ENCODE measurements at places on chromosomes 6 and 20. TPM values are rescaled to one million over a fixed set of nuclear protein-coding genes. Genes with fewer than 3 reads are reported as not detected.

DNA sequence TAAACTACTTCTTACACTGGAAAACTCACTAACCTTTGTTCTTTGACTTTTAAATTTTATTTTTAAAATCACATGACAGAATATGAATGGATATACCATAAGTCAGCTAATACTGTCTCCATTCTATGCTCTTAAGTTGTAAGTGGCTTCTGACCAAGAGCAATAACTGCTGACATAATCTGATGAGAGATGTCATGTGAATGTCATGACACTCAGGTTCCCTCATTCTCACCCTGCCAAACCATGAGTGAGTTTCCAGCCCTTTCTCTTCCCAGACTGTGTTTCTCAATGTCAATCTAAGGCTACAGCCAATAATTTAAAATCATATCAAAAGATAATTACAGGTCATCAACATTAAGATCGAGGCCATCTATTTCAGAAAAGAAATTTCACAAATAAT, 39.7 kb downstream of the KIF16B start:
- H3K27ac ChIP-seq = no peak overlapping the region
- no peaks in the 10 kb centered on the region for H3K27me3 ChIP-seq
- H3K4me1 ChIP-seq = no peaks in the 10 kb centered on the region
- H3K4me3 ChIP-seq = no peak overlapping the region

DNA sequence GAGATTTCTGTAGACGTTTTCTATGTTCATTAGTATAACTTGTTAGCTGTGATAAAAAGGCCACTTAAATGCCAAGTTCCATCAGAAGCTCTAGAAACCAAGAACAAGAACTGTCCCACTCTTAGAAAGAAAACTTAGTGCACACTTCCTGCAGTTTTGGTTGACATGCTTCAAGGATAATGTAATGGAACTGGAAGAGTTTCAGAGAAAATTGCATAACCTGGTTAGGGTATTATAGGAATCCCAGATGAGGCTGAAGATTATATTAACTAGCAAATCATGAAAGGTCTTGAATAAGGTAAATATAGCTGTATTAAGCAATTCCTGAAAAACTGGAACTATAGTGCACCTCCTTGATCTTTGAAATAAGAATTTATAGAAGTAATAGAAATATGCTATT, 1.8 kb upstream of the PHACTR2 start:
- H3K36me3 ChIP-seq = no peaks in the 10 kb centered on the region
- H3K27ac ChIP-seq = no peak overlapping the region
- H3K4me3 ChIP-seq = no peak overlapping the region
- peaks cover 13% of the 10 kb centered on the region for H3K4me1 ChIP-seq
- H3K27me3 ChIP-seq = peaks cover 25% of the 10 kb centered on the region

- H3K4me1 ChIP-seq = peaks cover 35% of the 10 kb centered on the region
- H3K36me3 ChIP-seq = peaks cover 37% of the 10 kb centered on the region
Measured at GRCh38 chr6:11311970-11312369, 79.5 kb upstream of the NEDD9 start.

DNA sequence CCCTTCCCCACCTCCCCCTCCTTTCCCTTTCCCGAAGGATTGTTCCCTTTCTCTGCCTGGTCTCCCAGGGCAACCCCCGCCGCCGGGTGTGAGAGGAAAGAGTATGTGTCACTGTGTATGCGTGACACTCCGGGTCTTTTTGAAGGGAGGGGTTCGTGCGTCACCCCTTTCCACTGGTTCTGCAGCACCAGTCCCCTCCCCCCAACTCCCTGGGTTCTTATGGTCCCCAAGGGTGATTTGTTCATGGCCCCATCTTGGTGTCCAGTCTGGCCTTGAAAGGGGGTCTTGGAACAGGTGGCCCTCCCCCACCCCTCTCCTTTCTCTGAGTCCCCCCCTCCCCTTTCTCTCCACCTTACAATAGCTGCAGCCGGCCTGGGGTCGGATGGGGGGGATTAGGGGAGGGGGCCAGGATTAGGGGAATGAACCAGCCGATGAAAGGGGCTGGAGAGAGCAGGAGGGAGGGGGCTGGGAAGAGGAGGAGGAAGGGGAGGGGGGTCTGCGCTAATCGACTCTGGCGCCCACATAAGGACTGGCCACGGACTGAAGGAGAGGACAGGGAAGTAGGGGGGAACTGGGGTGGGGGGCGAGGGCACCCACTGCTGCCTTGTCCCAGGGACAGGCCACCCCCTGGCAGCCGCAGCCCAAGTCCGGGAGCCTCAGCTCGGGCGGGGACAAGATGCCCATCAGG, 1.3 kb upstream of the RING1 start:
- peak overlapping the region; percentile 94 for H3K27ac ChIP-seq
- H3K27me3 ChIP-seq = no peaks in the 10 kb centered on the region
- H3K36me3 ChIP-seq = peaks cover 49% of the 10 kb centered on the region
- DNase-seq = no peak

DNA sequence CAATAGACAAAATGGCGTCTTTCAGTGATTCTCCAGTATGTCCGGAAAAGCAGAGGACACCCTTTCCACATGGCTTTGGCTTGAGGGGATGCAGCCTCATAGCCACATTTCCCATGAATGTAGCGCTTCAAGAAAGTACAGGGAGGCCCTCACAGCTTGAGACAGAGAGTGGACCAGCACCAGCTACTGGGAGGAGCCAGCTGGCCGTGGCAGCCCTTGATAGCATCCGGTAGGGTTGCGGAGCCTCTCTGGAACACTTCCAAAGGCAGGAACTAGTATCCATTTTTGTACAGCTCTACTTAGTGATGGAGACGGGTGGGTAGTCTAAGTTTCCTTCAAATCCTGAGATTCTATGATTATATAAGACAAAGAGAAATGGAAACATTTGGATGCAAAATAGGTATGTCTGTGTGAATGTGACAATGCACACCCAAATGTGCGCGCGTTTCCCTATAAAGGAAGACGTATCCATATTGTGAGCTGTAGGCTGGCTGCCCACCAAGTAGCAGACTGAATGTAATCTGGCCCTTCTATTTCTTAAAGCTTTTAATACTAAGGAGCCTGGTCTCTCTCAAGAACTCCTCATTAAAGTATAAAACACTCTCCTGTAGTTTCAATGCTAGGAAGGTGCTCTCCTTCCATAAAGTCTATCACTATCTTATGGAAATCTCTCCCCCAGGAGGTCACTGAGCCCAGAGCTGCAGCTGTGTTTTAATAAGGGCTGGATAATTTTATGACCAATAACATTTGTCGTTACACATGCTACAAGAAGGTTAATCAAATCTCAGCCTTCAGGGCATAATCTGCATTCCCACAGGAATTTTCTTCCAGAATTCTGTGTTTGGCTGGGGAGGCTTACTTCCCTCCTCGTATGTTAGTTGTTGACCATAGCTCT, 74.0 kb downstream of the SOBP start:
- no peaks in the 10 kb centered on the region for H3K36me3 ChIP-seq
- DNase-seq = no peak

DNA sequence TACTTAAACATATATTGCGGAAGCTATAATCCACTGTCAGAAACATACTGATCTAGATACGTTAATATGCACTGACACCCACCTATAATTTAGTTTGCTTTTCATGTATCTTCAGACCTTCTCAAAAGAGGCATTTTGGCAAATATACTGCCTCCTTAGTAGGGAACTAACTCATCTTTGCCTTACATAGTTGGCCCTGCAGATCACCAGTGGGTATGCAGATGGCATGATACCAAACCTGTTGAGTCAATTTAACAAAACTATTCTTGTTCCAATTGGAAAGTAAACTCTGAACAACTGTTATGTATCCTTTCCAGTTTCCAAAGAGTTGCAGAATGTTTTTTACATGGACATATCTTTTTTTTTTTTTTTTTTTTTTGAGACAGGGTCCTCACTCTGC, 35.6 kb upstream of the TBC1D20 start:
- H3K36me3 ChIP-seq = peaks cover 50% of the 10 kb centered on the region
- no peak overlapping the region for H3K4me3 ChIP-seq

DNA sequence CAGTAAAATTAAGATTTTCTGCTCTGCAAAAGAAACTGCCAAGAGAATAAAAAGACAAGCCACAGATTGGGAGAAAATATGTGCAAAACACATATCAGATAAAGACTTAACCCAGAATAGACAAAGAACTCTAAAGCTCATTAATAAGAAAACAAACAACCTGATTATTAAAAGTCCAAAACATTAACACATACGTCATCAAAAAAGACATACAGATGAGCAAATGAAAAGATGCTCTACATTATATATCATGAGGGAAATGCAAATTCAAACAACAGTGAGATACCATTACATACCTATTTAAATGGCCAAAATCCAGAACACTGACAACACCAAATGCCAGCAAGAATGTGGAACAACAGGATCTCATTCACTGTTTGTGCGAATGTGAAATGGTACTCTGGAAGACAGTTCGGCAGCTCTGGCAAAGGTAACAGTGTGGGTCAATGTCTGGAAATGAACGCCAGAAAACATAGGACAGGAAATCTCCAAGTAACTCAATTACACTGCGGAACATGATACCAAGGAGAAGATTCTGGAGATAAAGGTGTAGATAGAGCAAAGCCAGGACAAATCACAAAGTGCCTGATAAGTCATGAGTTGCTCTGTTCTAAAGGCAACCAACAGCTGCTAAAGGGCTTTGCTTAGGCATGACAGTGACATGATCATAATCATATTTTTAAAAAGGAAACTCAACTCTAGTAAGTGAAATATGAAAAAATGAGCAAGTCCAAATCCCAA, 96.8 kb downstream of the PDE10A start:
- H3K27ac ChIP-seq = no peak overlapping the region
- no peak for DNase-seq
- H3K4me3 ChIP-seq = no peak overlapping the region
- no peaks in the 10 kb centered on the region for H3K36me3 ChIP-seq
- H3K4me1 ChIP-seq = no peaks in the 10 kb centered on the region
- H3K27me3 ChIP-seq = no peaks in the 10 kb centered on the region

GRCh38 chr6:99589290-99589672, 17.4 kb upstream of the PRDM13 start:
- no peaks in the 10 kb centered on the region for H3K36me3 ChIP-seq
- H3K27me3 ChIP-seq = peaks cover 57% of the 10 kb centered on the region

GRCh38 chr6:167221400-167222201, 63.8 kb upstream of the GPR31 start:
- DNase-seq = no peak
- H3K36me3 ChIP-seq = no peaks in the 10 kb centered on the region
- no peak overlapping the region for H3K4me3 ChIP-seq
- H3K27ac ChIP-seq = no peak overlapping the region
- H3K4me1 ChIP-seq = no peaks in the 10 kb centered on the region
- H3K27me3 ChIP-seq = peaks cover under 1% of the 10 kb centered on the region

DNA sequence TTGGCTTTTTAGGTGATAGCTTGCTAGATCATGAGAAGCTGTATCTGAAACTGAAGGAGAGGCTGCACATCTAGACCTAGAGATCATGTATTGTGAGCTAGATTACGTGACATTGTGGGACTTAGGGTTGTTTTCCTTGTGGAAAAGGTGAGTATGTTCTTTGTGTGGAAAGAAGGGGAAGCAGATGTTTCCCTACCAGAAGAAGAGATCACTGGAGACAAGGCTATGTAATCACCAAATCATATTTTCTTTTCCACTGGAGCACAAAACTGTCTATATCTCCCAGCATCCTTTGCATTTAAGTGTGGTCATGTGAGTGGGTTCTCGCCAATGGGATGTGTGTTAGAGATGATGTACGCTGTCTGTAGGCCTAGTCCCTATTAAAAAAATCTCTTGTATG, 7.0 kb upstream of the EPB41L2 start:
- no peaks in the 10 kb centered on the region for H3K36me3 ChIP-seq
- no peaks in the 10 kb centered on the region for H3K27me3 ChIP-seq
- peaks cover 5% of the 10 kb centered on the region for H3K4me1 ChIP-seq
- DNase-seq = no peak

GRCh38 chr6:163706500-163707087, 292.1 kb downstream of the QKI start:
- H3K36me3 ChIP-seq = no peaks in the 10 kb centered on the region
- DNase-seq = no peak
- H3K27me3 ChIP-seq = no peaks in the 10 kb centered on the region
- no peaks in the 10 kb centered on the region for H3K4me1 ChIP-seq

GRCh38 chr20:46700481-46700880, 9.0 kb upstream of the SLC2A10 start:
- H3K4me1 ChIP-seq = no peaks in the 10 kb centered on the region
- no peak overlapping the region for H3K27ac ChIP-seq
- H3K4me3 ChIP-seq = no peak overlapping the region
- peaks cover 19% of the 10 kb centered on the region for H3K27me3 ChIP-seq
- DNase-seq = no peak
- H3K36me3 ChIP-seq = no peaks in the 10 kb centered on the region

DNA sequence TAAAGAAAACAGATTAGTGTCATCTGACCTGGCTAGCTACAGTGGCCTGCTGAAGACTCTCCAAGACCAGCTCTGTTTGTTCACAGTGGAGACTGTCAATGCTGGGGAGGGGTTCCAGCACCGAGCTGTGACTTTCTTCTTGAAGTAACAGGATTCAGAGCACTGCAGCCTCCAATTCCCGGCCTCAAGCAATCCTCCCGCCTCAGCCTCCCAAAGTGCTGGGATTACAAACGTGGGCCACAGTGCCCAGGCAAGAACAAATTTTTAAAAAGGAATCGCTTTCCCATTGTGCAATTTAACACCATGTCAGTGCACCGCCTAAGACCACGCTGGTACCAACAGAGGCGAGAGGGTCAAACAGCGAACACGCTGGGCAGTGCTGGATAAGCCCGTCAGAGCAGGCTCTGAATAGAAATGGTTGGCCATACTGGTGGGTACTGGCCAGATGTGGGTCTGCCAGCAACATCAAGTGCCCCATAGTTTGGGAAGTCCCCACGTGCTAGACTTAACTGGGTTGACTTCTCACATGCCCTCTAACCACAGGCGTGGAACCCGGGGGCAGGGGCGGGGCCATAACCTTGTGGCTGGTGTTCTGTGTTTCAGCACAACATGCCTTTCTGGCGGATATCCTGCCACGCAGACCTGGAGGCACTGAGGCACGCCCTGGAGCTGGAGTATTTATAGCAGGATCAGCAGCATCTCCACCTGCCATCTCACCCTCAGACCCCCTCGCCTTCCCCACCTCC, 168.9 kb downstream of the ZMYND8 start:
- DNase-seq = peak; percentile 23
- H3K4me1 ChIP-seq = peaks cover 6% of the 10 kb centered on the region
- H3K27me3 ChIP-seq = peaks cover 11% of the 10 kb centered on the region
- H3K27ac ChIP-seq = no peak overlapping the region

The SIRPG gene
- 45.4 TPM for total RNA-seq

The C20orf141 gene
- total RNA-seq = not detected

The MOG gene
- total RNA-seq = not detected

The TTBK1 gene
- total RNA-seq = 0.09 TPM

The GHRH gene
- total RNA-seq = not detected

Data from activated CD8-positive, alpha-beta T cell treated with anti-CD3 and anti-CD28 coated beads for 36 hours (primary cell).